HCT116 (cell line): ENCODE measurements at places on chromosomes 2 and 18.

GRCh38 chr2:199466692-199467065 is 8.9 kb upstream of the SATB2 start:
- H3K27ac ChIP-seq, result no peak overlapping the region
- H3K36me3 ChIP-seq, result no peaks in the 10 kb centered on the region
- no peak for DNase-seq
- peaks cover 16% of the 10 kb centered on the region for H3K4me1 ChIP-seq
- no peak overlapping the region for H3K4me3 ChIP-seq

DNA sequence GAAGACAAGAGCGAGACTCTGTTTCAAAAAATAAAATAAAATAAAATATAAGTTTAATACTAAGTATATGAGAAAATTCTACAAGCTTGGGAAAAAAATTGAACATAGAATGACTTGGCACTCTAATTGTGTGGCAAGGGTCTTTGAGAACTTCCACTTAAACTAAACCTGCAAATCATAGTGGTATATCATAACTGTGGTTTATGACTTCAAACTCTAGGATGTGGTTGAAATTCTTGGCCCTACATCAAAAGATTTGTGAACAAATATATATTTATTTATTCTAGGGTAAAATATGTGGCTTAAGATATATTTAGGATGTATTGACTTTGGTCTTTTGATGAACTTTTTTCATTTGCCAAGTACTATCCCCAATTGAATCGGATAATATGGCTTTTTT is 3.1 kb upstream of the FAM171B start:
- H3K27me3 ChIP-seq, result no peaks in the 10 kb centered on the region
- H3K36me3 ChIP-seq, result no peaks in the 10 kb centered on the region
- no peak overlapping the region for H3K4me3 ChIP-seq
- peaks cover 13% of the 10 kb centered on the region for H3K4me1 ChIP-seq
- no peak overlapping the region for H3K27ac ChIP-seq

- H3K4me3 ChIP-seq, result no peak overlapping the region
- no peak overlapping the region for H3K27ac ChIP-seq
- no peaks in the 10 kb centered on the region for H3K4me1 ChIP-seq
Measured at GRCh38 chr2:159455330-159455918, 160.9 kb downstream of the BAZ2B start.

DNA sequence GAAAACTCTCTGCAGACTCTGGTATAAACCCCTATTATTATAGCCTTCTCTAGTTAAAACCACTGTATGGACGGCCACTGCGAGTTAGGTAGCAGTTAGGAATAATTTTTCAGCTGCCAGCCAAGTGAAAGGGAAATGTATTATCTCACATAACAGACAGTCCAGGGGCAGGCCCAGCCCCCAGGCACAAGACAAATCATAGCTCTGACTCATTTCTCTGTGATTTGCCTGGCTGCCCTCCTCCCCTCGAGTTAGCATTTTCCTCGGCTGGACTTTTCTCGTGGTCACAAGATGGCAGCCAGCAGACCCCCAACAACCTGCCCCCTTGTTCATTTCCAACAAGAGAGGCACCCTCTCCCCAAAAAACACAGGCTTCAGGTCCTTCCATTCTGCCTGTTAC is 10.5 kb downstream of the VIT start:
- no peaks in the 10 kb centered on the region for H3K4me1 ChIP-seq
- H3K27me3 ChIP-seq, result no peaks in the 10 kb centered on the region
- no peak overlapping the region for H3K27ac ChIP-seq

DNA sequence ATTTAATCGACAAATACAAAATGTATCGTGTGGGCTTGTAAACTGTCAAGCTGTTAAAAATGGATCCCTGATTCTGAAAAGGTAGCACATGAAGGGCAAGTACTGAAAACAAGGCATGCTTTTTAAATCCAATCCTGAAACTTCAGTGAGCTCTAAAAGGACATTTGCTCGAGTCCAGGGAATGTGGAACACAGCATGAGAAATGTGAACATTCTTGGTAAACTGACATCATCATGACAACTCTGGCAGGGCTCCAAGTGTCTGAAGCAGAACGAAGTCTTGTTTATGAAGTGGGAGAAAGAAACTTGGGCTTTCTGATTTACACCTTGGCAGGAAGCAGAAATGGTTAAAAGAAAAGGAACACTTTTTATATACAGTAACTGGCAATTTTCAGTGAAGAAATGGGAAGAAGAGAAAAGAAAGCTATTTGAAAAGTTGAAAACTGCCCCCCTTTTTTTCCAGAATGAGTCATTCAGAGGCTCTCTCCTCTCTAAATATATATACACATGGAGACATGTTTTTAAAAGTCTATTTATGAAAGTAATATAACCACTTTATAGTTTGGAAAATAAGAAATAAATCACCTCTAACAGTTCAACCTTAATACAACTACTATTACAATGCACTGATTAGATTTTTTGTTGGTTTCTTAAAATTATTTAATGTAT is 120.8 kb downstream of the GAREM1 start:
- no peaks in the 10 kb centered on the region for H3K36me3 ChIP-seq
- H3K27ac ChIP-seq, result peak overlapping the region; percentile 28; the same call in 1 of the 2 replicates
- peaks cover 24% of the 10 kb centered on the region for H3K4me1 ChIP-seq
- no peaks in the 10 kb centered on the region for H3K27me3 ChIP-seq

GRCh38 chr2:85699325-85699724 is 5.2 kb downstream of the GNLY start:
- no peak for DNase-seq
- no peak overlapping the region for H3K4me3 ChIP-seq
- no peaks in the 10 kb centered on the region for H3K36me3 ChIP-seq
- H3K27me3 ChIP-seq, result no peaks in the 10 kb centered on the region

DNA sequence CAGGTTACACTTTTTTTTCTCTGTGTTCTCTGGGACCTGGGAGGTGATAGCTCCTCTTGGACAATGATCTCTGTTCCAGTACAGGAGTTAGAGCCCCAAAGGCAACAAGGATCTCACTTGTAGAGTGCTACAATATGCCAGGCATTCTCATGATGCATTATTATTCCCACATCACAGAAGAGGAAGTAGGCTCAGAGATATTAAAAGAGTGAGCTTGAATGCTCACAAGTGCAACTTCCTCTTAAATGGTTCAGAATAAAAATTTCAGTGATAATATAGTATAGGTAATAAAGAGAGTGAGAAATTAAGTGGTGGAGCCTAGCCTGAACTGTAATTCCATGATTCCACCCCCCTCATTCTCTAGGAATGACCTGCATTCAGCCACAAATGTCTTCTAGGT is 21.4 kb downstream of the POLE4 start:
- no peaks in the 10 kb centered on the region for H3K36me3 ChIP-seq
- H3K4me1 ChIP-seq, result no peaks in the 10 kb centered on the region
- H3K4me3 ChIP-seq, result no peak overlapping the region
- no peak for DNase-seq
- no peak overlapping the region for H3K27ac ChIP-seq

- peak overlapping the region; percentile 21 for H3K4me3 ChIP-seq
- DNase-seq, result no peak
- H3K27ac ChIP-seq, result peak overlapping the region; percentile 78
- H3K27me3 ChIP-seq, result no peaks in the 10 kb centered on the region
- H3K4me1 ChIP-seq, result peaks cover 73% of the 10 kb centered on the region
Measured at GRCh38 chr2:219521066-219521880, 7.0 kb downstream of the ASIC4 start.
